ENCODE measurements at places on chromosomes 5 and 9.

DNA sequence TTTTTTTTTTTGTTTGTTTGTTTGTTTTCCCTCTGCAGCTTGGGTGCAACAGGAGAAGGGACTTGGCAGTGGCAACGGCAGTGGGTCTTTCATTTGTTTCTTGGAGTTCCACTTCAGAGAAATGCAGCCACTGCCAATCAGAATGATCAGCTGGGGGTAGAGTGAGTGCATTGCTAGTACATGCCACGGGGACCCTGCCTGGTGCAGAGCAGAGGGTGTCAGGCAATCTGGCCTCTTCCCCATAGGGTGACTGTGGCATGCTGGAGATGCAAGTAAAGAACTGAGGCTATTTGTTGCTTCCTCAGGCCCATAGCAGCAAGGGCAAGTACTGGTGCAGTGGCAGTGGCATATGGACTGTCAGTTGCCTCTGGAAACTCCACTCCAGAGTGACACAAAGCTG lies 1073.6 kb upstream of the EDIL3 start:
- no peak for DNase-seq

- DNase-seq: no peak
Measured at GRCh38 chr9:78215706-78216105, 20.2 kb upstream of the CEP78 start.

GRCh38 chr9:135335691-135336181 lies 143.8 kb upstream of the PPP1R26 start:
- no peak for DNase-seq

DNA sequence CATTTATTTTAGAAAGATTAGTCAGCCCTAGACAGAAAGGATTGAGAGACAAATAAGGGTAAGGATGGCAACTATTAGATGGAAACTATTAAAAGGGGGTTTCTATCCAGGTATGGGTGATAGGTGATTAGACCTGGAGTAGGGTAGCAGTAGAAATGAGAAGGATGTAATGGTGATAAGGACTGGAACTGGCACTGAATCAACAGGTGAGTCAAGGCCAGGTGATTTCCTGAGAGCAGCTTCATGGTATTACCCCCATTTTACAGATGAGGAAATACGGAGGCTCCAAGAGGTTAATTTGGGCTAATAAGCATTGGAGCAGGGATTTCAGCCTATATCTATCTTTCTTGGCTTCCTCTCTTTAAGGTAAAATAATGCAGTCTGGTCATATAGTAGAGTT lies 55.7 kb downstream of the CAST start:
- DNase-seq: no peak

DNA sequence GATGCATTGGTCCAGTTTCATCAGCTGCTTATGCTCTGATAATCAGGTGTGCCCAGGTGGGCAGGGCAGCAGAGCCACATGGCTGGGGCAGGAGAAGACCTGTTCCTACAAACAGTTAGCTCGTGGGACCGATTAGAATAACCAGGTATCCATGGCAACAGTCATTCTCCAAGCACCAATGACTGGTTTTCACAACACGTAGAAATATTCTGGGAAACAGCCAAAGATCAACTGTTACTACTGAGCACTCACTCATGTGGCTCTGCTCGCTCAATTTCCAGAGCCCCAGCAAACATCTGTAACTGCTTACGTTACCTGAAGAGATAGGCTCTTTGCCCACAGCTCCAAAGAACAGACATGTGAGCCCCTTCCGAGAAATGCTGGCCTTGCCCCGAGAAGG lies 302.0 kb downstream of the AGTPBP1 start:
- no peak for DNase-seq

Measured in hematopoietic multipotent progenitor cell (in vitro differentiated cells).